HEK293T (cell line): ENCODE measurements at places on chromosomes 13 and 19.

DNA sequence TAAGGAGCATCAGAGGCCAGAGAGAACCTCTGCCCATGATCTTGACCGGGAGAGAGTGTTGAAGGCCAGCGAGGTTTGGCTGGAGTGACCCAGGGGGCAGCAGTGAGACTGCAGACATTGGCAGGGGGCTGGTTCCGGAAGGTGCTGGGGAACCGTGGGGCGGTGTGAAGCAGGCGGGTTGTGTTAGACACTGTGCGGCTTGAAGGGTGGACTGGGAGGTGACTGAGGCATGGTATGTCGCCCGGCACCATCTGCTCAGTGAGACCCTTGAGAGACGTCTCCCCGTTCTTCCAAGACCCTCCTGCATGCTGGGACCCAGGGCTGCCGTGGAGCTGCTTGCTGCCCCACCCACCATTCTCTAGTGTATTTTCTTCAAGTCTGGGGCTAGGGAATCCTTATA, 24.6 kb downstream of the CARM1 start:
- DNase-seq, result no peak

DNA sequence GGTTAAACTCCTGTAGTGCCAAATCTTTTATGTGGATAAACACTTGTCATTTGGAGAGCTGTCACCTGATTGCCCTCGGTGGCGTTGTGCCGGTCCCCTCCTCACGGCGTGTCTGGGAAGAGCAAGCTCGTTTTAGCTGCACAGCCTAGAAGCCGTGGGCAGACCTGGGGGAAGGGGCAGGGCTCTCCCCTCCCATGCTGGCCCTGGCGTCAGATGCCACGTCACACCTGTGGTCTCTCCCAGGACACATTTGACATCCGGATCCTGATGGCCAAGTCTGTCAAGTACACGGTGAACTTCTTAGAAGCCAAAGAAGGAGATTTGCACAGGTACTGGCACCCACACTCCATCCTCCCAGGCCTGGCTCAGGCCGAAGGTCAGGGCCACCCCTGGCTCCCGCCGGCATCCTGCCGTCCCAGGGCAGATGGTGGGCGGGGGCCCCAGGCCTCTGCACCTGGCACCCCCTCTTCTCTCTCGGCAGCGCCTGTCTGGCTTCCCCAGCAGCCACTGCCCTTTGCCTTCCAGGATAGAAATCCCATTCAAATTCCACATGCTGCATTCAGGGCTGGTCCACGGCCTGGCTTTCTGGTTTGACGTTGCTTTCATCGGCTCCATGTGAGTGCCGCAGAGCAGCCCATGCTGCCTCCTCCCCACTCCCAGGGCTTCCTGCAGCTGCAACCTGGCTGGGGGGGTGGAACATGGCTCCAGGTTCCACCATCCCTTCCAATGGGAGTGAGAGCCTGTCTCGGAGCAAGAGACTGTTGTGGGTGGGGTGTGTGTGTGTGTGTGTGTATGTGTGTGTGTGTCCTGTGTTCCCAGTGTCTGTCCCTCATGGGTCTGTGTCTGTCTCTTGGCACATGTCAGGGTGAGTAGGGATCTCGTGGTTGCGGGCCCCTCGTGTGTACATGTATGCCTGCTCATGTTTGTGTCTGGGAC, 8.8 kb downstream of the YIPF2 start:
- DNase-seq, result no peak

DNA sequence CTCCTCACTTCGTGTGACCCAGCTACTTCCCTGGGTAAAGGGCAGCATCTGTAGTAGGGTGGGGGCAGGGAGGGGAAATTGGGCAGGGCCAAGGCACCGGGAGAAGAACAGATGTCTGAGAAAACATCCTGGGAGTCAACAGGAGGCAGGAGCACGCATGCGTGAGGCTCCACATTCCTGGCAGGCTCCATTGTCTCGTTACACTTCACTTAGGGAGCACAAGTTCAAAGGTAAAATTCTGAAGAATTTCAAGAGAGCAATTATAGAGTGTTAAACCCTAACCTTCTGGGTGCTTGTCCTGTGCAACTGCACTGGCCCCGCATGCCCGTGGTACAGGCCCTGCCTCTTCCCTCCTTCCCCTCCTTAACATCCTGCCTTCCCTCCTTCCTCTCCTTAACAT, 79.6 kb upstream of the POMP start:
- no peak for DNase-seq

DNA sequence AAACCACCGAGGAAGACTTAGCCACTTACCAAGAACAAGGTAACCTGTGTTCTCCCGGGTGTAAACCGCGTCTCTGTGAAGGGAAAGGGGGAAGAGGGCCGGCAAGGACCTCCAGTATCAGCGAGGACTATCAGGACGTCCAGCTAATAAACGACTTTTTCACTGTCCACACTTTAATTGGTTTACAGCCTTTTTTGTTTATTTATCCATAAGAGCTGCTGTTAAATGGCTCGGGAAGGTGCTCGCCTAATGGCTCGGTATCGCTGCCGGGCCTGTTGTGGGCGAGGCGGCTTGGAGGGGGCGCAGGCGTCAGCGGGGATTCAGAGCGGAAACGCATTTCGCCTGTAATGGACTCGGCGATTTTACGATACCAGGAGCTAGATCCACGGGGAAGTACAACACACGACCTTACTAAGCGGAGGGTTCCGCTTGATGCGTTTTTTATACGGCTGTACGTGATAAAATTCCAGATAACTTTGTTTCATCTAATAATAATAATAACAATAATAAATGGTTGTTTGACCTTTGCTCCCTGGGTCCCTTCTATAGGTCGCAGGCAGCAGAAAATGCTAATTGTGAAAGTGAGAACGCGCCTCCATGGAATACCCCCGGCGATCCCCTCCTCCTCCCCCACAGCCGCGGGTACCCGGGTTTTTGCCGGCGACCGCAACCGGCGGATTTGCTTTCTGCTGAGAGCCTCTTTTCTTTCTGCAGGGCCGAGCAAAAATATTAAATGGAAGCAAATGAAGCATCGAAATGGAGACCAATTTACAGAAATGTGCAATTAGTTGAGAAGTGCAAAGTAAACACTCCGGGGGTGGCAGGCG, 2.5 kb upstream of the PDX1 start:
- DNase-seq, result peak; percentile 62

GRCh38 chr13:97539651-97540610, 106.0 kb downstream of the RAP2A start:
- no peak for DNase-seq

DNA sequence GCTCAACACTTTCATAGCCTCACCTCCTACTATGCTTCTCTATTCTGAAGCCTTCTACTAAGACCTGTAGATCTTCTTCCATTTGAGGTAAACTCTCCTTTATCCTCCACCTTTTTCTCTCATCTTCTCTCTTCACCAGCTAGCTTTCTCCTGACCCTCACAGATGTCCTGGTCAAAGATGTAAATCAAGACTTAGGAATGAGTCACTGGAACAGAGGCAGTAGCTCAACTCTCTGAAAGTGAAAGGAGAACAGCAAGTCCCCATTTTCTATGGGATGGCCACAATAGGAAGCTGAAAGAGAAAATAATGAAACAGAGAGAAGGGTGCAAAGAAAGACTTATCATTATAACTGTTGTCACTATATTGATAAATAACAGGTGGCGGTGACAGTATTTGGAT, 86.1 kb upstream of the DOCK9 start:
- DNase-seq, result no peak

- no peak for DNase-seq
Observed at GRCh38 chr13:44905556-44905955, 83.7 kb downstream of the NUFIP1 start.

GRCh38 chr13:85093808-85094207, 705.4 kb downstream of the SLITRK6 start:
- DNase-seq, result peak; percentile 14

DNA sequence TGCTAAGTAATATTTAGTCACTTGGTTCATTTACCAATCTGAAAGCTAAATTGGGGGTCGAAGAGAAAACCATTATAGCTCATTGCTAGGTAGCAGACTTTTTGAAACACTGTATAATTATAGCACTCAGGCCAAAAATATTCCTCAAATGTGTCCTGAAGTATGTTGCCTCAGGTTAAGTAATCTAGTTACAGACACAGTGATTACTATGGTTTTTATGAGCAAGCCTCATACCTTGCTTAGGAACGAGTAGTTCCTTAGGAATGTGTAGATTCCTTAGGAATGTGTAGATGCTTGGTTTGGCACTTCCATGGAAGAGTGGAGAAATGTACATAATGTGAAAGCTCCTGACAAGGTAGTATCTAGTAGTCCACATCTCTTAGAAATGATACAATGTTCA, 387.5 kb downstream of the LMO7 start:
- no peak for DNase-seq

DNA sequence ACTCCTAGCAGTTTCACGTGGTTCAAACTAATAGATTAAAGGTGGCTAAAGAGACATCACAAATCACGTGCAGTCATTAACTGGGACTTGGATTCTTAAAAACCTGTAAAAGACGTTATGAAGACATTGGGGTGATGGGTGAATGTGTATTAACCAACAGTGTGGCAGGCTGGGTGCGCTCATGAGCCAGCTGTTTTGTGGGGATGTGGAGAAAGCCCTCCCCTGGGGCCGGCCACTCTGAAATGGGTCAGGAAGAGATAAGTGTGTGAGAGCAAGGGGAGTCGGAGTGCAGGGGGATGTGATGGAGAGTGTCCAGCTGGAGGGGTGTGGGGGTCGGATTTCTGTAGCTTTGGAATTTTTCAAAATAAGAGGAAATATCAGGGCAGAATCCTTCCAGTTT, 10.4 kb downstream of the UPF1 start:
- DNase-seq, result no peak

- no peak for DNase-seq
Observed at GRCh38 chr13:59562924-59563323, 600.8 kb downstream of the DIAPH3 start.

- no peak for DNase-seq
Observed at GRCh38 chr13:93029536-93029935, 197.1 kb upstream of the GPC6 start.

DNA sequence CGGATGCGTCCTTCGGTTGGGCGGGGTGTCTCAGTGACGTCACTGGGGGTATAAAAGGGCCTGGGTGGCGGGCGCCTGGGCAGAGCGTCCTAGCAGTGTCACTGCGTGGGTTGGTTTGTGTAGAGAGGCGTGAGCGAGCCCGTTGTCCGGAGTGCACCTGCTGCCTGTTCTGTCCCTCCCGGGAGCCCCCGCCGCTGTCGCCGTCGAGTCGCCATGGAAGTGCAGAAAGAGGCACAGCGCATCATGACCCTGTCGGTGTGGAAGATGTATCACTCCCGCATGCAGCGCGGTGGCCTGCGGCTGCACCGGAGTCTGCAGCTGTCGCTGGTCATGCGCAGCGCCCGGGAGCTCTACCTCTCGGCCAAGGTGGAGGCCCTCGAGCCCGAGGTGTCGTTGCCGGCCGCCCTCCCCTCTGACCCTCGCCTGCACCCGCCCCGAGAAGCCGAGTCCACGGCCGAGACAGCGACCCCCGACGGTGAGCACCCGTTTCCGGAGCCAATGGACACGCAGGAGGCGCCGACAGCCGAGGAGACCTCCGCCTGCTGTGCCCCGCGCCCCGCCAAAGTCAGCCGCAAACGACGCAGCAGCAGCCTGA, 2.9 kb downstream of the IER2 start:
- peak; percentile 87 for DNase-seq

DNA sequence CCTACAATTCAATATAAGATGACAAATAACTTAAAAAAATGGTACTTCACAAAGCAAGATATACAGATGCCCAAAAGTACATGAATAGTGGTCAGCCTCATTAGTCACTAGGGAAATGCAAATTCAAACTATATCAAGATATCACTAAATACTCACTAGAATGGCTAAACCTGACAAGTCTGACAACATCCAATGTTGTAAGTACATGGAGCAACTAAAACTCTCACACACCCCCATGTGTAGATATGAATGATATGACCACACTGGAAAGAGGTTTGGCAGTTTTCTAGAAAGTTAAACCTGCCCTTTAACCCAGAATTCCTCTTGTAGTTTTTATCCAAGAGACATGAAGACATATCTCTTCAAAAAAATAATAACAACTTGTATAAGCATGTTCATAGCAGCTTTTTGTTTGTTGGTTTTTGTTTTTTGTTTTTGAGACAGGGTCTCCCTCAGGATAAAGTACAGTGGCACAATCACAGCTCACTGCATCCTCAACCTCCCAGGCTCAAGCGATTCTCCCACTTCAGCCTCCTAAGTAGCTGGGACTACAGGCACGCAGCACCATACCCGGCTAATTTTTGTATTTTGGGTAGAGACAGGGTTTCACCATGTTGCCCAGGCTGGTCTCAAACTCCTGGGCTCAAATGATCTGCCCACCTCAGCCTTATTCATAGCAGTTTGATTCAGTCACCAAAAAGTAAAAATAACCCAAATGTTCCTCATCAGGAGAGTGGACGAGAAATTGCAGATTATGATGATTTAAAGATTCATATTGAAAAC, 55.1 kb downstream of the RFX2 start:
- DNase-seq, result no peak

DNA sequence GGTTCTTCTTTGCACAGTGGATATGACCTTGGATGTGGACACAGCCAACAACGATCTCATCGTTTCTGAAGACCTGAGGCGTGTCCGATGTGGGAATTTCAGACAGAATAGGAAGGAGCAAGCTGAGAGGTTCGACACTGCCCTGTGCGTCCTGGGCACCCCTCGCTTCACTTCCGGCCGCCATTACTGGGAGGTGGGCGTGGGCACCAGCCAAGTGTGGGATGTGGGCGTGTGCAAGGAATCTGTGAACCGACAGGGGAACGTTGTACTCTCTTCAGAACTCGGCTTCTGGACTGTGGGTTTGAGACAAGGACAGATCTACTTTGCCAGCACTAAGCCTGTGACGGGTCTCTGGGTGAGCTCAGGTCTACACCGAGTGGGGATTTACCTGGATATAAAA, 9.4 kb downstream of the RFPL4AL1 start:
- DNase-seq, result no peak

DNA sequence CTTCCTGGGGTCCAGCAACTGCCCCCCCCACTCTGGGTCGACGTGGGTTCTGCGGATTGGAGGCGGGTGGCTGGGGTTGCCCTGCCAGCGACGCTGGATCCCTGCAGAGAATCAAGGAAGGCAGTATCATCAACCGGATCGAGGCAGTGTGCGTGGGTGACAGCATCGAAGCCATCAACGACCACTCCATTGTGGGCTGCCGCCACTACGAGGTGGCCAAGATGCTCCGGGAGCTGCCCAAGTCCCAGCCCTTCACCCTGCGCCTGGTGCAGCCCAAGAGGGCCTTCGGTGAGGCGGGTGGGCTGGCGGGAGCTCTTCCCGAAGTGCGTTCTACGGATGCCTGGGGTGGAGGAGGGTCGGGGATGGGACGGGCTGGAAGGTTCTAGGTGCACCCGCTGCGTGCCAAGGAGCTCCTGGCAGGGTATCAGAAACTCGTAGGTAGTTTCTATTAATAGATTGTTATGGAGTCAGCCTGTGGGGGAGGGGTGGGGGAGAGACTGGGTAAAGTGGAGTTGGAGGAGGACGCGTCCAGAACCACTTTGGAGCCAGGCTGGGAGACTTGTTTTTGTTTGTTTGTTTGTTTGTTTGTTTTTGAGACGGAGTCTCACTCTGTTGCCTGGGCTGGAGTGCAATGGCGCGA, 1.5 kb downstream of the GIPC3 start:
- no peak for DNase-seq

DNA sequence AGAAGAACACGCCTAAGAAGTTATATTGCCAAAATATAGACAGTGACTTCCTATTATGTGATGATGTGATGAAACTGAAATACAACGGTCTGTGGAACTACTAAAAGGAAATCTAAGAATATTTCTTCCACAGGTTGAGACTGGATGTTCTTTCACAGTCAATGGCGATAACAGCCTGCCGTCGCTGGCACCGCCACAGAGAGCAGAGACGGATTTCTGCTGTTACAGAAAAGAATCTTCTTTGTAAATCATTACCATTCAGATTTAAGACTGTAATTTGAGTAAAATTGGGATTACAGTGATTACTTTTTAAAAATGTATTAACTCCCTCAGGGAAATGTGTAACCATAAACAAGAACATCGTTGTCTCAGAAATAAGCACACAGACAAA, 100.8 kb downstream of the TUBGCP3 start:
- no peak for DNase-seq
